Activated CD4-positive, alpha-beta T cell treated with anti-CD3 and anti-CD28 coated beads for 24 hours (primary cell): ENCODE measurements at places on chromosomes 2 and 18.

DNA sequence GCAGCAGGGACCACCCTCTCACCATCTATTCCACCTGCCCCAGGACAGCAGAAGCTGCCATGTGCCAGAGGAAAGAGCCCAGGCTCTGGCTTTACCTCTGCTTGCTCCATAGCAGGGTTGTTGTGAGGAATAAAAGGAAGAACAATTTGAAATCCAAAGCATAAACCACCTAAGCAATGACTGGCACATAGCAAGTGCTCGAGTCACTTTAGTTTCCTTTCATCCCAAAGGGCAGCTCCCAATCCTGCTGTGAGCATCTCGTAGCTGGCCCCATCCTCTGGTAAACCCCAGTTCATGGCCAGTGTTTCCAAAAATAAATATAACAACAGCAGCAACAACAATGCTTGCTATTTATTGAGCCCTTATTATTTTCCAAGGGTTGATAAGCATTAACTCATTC lies 923.5 kb downstream of the EPHA4 start:
- no peak for DNase-seq

- peak; percentile 85 for DNase-seq
Observed at GRCh38 chr2:69724540-69725159, 17.3 kb upstream of the ANXA4 start.

DNA sequence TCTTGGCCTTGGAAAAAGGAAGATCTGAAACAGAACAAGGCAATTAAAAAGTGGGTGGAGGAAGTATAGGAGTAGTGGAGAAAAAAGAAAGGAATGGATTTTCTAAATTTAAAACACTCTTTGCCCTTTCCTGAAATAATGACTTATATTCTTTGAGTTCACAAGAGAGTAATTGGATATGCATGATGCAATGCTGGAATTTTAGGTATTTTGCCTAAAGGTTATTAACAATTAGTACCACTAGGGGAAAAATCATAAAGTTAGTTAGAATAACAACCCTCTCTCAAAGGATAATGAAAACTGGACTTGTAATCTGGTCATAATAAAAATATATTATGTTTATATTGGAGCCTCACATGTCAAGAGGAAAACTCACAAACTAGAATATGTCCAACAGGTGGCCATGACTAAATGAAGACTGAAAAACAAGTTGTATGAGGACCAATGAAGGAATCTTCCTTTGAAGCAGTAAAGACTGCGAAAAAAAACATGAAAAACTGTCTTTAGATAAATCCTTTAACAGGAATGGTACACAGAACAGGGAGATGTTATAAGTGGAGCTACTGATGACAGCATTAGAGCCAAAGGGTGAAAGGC lies 281.8 kb downstream of the NCKAP5 start:
- no peak for DNase-seq

DNA sequence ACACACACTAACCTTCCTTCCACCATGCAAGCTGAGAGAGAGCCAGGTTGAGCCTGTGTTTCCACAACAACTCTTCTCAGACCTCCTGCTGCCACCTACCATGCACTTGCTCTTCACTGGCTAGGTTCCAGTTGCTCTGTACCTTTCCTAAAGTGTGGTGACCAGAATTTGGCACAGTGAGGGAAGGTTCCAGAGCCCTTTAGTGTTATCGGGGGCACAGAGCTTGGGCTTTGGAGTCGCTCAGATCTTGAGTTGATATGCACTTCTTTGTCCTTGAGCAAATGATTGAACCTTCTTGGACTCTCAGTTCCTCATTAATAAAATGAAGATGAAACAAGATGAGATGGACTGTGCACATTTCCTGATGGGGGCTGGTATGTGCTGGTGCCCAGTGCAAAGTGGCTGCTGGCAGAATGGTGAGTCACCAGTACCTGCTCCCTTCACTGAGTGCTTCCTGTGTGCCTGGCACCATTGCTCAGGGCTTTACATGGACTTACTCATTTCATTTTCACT lies 47.1 kb downstream of the NEDD4L start:
- no peak for DNase-seq

GRCh38 chr2:160943414-160943813 lies 216.8 kb upstream of the TANK start:
- no peak for DNase-seq

- DNase-seq, result no peak
Observed at GRCh38 chr2:127649100-127649611, 3.2 kb downstream of the GPR17 start.

- DNase-seq, result no peak
Observed at GRCh38 chr2:161418275-161418714, 2.2 kb downstream of the TBR1 start.

GRCh38 chr18:63895190-63895589 lies 7.7 kb downstream of the SERPINB2 start:
- no peak for DNase-seq

DNA sequence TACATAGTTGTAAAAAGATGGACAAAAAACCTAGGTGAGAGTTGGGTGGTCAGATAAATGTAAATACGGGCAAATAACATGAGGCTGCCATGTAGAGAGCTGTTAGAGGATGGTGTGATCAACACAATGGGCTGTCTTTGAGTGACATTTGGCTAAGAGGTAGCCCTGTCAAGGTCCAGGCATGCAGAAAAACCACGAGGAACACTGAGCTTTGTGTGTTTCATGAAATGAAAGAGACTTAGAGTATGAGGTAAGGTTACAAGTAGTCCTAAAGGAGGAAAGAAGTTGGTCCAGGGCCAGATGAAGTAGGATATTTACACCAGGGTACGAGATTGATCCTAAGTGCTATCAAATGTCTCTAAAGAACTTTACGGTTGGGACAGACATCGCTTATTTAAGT lies 160.9 kb downstream of the RDH14 start:
- no peak for DNase-seq

- no peak for DNase-seq
Observed at GRCh38 chr2:95314964-95315611, 17.9 kb downstream of the KCNIP3 start.

DNA sequence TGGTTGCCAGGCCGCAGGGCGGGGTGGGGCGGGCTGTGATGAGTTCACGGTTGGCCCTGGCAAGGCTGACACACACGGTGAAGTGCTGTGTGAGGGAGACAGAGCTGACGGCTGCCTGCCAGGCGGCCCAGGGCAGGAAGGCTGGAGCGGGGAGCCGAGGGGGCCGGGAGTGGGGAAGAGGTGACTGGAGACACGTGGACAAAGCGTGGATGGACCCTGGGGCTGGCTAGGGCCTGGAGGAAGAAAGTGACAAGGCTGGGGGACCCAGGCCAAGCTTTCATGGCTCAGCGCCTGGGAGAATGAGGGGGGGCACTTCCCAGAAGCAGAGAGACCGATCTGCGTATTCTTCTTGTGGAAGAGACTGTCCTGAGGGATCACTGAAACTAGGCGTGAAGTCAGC lies 123.2 kb downstream of the DYSF start:
- no peak for DNase-seq

- DNase-seq, result no peak
Observed at GRCh38 chr2:178202927-178203326, 8.6 kb downstream of the OSBPL6 start.

DNA sequence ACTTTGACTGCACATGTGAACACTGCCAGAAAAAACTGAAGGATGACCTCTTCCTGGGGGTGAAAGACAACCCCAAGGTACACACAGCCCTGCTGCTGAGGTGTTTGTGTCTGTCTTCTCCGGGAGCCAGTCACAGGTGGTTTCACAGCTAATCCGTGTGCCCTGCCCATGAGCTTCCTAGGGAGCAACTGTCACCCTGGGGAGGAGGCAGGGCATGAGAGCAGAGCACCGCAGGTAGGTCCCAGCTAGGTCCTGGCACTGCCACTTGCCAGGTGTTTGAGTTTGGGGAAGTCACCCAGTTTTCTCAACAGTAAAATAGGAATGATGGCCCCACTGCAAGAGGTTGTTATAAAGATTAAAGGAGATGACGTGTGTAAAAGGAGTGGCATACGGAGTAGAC lies 29.1 kb downstream of the SMYD1 start:
- no peak for DNase-seq

DNA sequence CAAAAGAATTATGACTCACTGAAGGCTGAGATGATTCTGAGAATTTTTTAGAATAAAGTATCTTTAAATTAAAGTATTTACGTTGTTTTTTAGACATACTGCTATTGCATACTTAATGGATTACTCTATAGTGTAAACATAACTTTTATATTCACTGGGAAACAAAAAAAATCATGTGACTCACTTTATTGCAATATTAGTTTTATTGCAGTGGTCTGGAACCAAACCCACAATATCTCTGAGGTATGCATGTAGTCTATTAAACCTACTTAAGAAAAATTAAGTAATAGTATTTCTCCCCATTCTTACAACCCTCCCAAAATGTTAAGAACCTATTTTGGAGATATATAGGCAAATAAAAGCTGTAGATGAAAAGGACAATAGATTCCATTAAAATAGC lies 142.9 kb upstream of the ZNF521 start:
- no peak for DNase-seq

- DNase-seq, result no peak
Observed at GRCh38 chr2:135563793-135564192, 32.5 kb downstream of the R3HDM1 start.
